Right atrium auricular region (tissue), 2 donors: ENCODE measurements at places on chromosomes 5 and 9. TPM values are rescaled to one million over a fixed set of nuclear protein-coding genes. Genes with fewer than 3 reads are reported as not detected.

The TAS2R1 gene
- not detected for total RNA-seq

The CTSL gene
- total RNA-seq, result 169 TPM

The NOTCH1 gene
- 39.7 TPM for total RNA-seq

DNA sequence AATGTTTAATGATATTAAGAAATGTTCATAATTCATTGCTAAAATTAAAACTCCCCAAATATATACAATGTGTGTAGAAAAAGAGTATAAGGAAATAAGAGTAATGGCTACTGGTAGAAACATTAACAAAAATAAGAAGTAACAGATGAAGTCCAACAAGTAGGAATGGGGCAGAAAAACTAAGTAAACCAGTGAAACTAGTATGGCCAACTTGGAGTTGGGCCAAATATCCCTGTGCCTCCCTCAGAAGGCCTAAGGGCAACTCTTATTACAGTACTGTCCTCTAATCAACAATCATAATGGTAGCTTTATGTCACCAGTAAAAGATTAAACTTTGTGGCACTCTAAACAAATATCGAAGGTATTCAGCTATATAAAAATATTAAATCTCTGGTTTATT lies 93.5 kb downstream of the SSBP2 start:
- no peak overlapping the region for H3K4me3 ChIP-seq
- H3K36me3 ChIP-seq, result no peaks in the 10 kb centered on the region
- DNase-seq, result no peak
- no peaks in the 10 kb centered on the region for H3K27me3 ChIP-seq
- H3K4me1 ChIP-seq, result no peaks in the 10 kb centered on the region

GRCh38 chr5:78829811-78830527 lies 155.1 kb downstream of the ARSB start:
- H3K36me3 ChIP-seq, result no peaks in the 10 kb centered on the region
- peak; percentile 76 for DNase-seq

DNA sequence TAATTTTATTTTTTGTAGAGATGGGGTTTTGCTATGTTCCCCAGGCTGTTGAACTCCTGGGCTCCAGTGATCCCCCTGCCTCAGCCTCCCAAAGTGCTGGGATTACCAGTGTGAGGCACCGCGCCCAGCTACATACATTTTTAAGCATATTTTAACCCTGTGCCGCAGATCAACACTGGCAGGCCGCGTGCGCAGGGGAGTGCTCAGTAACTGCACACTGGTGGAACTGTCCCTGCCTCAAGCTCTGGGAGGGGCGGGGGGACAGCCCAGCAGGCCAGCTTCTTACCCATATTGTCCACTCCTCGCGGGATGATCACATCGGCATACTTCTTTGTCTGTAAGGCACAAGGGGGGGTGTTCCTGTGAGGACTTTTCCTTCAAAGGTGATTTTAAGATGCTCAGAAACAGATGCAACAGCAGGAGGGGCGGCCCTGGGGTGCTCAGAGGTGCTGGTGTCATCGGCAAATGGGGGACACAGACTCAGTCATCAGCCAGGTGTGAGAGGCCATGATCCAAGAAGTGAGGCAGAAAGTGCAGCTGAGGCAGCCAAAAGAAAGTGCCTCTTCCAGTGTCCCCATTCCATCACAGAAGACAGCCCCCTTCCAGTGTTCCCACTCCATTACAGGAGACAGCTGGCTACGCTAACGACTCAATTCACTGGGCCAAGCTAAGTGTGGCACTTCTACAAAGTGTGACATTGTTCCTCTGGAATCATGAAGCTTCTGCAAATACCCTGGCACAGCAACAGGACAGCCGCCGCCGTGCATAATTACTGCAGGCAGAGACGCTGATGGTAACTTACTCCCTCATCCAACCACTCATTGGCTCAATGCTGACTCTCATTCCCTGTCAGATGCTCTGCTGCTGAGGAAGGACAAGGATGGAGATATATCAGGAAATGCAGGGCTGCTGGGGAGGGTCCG lies 5.2 kb downstream of the UCK1 start:
- no peak overlapping the region for H3K4me3 ChIP-seq
- no peaks in the 10 kb centered on the region for H3K27me3 ChIP-seq
- no peak for DNase-seq
- H3K36me3 ChIP-seq, result peaks cover 84% of the 10 kb centered on the region
- peak overlapping the region; percentile 22 for H3K27ac ChIP-seq

- H3K36me3 ChIP-seq, result no peaks in the 10 kb centered on the region
- DNase-seq, result no peak
- H3K4me1 ChIP-seq, result no peaks in the 10 kb centered on the region
Observed at GRCh38 chr5:72472031-72472430, 35.2 kb downstream of the ZNF366 start.

DNA sequence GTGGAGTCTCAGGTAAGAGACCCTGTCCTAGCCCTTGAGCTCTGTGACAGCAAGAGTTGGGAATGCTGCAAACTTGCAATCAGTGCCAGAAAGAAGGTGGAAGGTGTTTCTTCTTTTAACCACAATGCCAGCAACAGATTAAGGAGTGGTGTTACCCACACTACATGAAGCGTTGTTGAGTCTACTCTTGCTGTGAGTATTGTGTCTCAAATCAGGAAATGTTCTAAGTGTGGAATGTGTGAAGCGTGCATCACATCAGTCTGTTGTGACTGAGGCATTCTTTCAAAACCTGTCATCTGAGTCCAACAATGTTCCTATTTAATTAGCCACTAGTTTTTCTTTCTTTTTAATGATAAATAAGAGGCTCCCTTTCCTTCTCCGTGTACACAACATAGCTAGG lies 2.9 kb upstream of the LURAP1L start:
- no peak for DNase-seq
- H3K27ac ChIP-seq, result no peak overlapping the region
- no peaks in the 10 kb centered on the region for H3K4me1 ChIP-seq
- H3K36me3 ChIP-seq, result no peaks in the 10 kb centered on the region

- H3K4me3 ChIP-seq, result no peak overlapping the region
- no peaks in the 10 kb centered on the region for H3K4me1 ChIP-seq
- DNase-seq, result no peak
- H3K36me3 ChIP-seq, result no peaks in the 10 kb centered on the region
- H3K27ac ChIP-seq, result no peak overlapping the region
- no peaks in the 10 kb centered on the region for H3K27me3 ChIP-seq
Observed at GRCh38 chr9:90891308-90892040, 89.9 kb downstream of the SYK start.

DNA sequence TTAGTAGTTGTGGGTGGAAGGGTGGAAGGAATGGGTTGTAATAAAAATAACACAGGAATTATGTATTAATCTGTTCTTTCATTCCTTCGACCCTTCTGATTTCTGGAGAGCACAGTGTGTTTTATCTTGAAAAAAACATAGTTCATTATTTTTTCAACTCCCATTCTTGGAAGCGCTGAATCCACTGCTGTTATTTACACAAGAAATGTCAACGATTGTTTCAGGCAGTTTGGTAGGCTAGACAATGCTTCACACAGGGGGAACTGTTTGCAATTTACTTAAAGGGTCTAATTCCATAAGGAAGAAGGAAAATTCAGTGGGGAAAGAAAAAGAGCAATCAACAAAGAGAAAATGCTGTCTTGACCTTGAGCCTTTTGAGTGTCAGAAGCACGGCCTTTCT lies 142.9 kb downstream of the TLE1 start:
- no peaks in the 10 kb centered on the region for H3K36me3 ChIP-seq
- H3K4me1 ChIP-seq, result no peaks in the 10 kb centered on the region
- DNase-seq, result no peak
- no peak overlapping the region for H3K4me3 ChIP-seq

- no peaks in the 10 kb centered on the region for H3K27me3 ChIP-seq
- no peak for DNase-seq
- H3K27ac ChIP-seq, result peak overlapping the region; percentile 93
- peak overlapping the region; percentile 50 for H3K4me3 ChIP-seq
- H3K36me3 ChIP-seq, result no peaks in the 10 kb centered on the region
Observed at GRCh38 chr5:88890070-88890781, 7.2 kb upstream of the MEF2C start.
